SK-MEL-5 (cell line): ENCODE measurements at places on chromosomes 2 and 18.

DNA sequence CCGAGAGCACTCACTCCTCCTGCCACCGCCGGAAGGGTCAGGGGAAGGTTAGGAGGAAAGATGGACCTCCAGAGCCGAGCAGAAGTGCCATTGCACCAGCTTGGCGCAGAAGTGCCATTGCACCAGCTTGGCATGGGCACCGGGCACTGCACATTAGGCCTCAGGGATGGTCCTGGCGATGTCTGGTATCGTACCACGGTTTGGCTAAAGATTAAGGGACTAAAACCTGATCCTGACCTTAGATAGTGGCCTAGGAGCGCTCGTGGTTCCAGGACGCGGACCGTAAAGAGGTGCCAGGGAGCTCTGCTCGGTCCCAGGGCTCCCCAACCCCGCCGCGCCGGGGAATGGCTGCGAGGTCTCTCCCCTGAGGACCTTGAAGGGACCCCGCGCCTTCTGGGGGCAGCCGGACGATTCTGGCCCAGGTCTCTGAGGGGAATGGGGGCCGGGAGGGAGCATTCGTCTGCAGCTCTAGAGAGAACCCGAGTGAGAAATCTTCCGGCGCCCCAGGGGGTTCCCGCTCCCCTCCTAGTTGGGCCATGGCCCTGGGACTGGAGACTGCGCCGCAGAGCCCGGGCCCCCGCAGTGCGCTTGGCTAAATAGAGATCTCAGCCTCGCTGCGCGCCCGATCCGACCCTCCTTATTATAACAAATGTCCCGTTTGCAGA lies 1.8 kb downstream of the PAX8 start:
- DNase-seq: no peak

- no peak for DNase-seq
These were observed 90.0 kb downstream of the CDC42EP3 start for GRCh38 chr2:37581433-37581832.

DNA sequence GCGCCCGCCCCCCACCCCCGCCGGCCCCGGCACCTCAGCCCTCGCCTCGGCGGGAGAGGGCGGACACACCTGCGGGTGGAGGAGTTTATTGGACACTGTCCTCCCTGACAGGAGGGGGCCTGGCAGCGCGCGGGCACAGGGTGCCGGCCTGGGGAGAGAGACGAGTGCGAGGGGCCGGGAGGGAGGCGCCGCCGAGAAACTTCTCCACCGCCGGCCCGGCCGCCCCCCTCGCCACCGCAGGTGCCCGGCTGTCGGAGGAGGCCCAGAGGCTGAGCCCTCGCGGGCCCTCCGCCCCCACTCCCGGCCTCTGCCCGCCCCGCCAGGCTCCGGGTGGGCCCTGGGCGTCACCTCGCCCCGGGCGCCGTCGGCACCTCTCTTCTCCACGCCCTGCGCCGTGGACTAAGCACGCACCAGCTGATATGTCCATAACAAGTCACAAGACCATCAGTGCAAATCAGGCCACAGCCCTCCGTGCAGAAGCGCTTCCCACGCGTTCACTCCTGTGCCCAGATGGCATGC lies 311.3 kb downstream of the CELF4 start:
- no peak for DNase-seq

- DNase-seq: no peak
These were observed 190.2 kb upstream of the KCNH7 start for GRCh38 chr2:163028807-163029206.

DNA sequence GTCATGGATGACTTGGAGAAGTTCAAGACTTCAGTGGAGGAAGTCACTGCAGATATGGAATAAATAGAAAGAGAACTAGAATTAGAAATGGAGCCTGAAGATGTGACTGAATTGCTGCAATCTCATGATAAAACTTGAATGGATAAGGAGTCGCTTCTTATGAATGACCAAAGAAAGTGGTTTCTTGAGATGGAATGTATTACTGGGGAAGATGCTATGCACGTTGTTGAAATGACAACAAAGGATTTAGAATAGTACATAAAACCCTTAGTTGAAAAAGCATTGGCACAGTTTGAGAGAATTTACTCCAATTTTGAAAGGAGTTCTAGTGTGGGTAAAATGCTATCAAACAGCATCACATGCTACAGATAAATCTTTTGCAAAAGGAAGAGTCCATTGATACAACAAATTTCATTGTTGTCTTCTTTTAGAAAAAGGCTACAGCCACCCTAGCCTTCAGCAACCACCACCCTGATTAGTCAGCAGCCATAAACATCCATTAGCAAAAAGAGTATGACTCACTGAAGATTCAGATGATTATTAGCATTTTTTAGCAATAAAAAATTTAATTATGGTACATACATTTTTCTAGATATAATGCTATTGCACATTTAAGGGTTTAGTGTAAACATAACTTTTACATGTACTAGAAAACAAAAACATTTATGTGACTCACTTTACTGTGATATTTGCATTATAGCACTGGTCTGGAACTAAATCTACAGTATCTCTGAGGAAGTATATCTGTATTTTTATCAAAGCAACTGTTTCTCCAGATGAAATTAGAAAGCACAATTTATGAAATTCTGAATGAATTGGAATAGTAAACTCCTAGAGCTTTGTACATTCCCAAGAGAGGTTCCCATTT lies 110.5 kb upstream of the TACR1 start:
- DNase-seq: no peak

DNA sequence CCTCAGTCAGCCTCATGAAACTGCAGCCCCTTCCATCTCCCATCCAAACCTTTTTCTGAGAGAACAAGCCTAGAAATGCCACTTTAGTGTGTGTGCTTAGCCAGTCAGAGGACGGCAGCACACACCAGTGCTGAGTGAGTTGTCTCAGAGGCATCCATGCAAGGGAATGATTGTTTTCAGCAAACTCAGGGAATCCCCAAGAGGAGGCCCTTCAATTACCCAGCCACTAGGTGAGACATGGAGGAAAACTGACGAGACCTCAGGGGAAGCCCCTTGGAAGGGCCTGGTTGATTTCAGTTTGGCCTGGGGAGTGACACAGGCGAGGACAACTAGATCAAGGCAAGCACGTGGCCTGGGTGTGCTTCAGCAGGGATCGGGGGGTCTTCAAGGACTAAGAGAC lies 49.7 kb downstream of the APOB start:
- DNase-seq: no peak

DNA sequence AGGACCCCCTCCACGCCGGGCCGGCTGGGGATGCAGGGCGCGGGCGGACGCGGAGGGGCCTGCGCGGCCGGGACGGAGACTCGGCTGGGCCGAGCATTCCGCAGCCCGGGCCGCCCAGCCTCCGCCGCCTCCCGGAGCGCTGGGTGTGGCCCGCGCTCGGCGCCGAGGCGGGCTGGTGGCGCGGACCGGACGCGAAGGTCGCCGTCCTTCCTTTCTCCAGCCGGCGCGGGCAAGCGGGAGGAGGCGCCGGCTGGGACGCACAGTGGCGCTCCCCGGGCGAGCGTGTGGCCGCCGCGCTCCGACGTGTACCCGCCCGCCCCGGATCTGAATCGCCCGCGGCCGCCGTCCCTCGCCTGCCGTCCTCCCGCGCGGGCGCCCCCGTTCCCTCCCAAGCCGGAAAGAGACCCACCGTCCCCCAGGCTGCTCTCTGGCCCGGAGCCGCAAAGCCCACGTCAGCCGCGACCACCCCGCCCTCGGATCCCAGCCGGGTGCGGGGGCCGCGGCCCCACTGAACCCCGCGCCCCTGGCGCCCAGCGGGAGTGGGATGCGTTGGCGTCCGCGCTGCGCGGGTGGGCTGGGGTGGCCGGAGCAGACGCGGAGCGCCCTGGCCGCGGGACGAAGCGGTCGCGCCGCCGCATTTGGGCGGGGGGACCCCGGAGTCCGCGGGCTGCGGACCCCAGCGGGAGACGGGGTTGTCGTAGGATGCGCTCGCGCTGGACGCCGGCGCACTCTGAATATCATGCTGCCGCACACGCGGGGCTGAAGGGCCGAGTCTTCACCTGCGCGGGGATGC lies 634 bp downstream of the SPATS2L start:
- peak; percentile 10 for DNase-seq

- DNase-seq: no peak
These were observed 45.9 kb upstream of the ITGA6 start for GRCh38 chr2:172381275-172382027.
